Tibial nerve (tissue), 4 donors: ENCODE measurements at places on chromosomes 2 and 18.
A peak's percentile ranks its signal among the peaks of the same experiment; 100 is the strongest.

- no peak for DNase-seq
Measured at GRCh38 chr18:420661-421246, 79.7 kb downstream of the COLEC12 start.

- no peak for DNase-seq
Measured at GRCh38 chr18:26225022-26225693, 1.1 kb upstream of the TAF4B start.

DNA sequence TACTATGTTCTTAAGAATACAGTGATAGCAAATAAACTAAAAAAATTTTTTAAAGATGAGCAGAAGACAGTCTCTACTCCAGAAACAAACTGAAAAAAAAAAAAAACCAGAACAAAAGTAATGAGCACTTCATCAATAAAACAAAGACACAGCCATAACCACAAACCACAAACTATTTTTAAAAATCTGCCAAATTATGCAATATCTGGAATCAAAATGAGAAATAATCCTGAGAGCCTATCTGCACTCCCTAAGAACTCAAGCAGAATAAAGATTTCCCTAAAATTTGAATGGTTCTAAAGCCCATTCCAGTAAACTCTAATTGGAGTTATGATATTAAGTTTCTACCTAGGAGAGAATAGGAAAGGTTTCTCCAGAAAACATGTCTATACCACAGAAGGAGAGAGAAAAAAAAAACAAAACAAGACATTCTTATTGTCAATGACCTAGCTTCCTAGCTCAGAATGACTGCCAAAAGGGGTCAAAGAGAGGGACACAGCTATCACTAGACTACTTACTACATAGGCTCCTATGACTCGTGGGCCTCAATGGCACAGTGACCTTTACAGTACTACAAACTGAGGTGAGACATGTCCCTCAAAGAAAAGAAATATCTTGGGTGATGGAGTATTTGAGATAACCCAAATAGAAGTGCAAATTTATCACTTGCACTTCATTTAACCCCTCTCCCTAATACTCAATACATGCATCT lies 262.8 kb downstream of the ZEB2 start:
- no peak for DNase-seq

GRCh38 chr2:210756855-210757254 lies 200.5 kb downstream of the CPS1 start:
- DNase-seq, result no peak

GRCh38 chr2:236947896-236948295 lies 137.8 kb upstream of the COPS8 start:
- no peak for DNase-seq

- no peak for DNase-seq
Measured at GRCh38 chr2:25178976-25179375, 10.6 kb upstream of the POMC start.

GRCh38 chr2:43106559-43107527 lies 119.6 kb downstream of the ZFP36L2 start:
- DNase-seq, result no peak

GRCh38 chr2:26971911-26972786 lies 1.7 kb downstream of the MAPRE3 start:
- DNase-seq, result no peak

DNA sequence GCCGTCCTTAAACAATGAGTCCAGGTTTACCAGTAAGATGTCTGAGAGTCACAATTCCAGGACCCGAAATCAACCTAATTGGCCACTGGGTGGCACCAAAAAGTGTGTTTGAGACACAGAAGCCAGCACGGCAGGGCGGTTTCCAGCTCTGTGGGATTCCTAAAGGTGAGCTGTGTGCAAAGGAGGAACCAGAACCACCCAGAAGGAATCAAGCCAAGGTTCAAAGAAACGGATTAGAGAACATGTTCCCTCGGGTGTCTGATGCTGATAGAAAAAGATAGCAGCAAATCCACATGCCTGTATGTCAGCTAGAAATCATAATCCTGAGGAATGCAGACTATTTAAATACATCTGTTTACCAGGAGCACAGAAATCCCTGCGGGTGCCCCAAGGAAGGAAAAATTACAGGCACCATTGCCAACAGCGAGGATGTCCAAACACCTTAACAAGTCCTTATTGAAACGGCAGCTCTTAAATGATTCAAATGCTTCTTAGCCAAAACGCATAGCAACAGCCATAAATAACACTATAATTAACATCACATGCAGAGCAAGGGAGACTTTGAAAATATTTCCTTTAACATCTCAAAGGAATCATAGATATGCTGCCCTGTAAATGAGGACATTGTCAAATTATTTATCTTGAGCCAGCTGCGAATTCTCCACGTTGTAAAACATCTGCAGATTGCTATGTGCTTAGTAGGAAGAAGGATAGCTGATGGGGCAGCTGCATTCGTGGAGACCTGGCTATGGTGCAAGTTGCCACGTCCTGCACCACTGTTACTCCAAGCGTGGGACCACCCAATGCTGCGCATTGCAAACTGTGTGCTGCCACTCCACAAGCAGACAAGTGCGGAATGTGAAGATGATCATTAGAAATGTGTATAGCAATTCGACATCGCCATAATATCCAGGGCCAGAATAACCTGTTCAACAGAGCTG lies 318.7 kb upstream of the NCKAP5 start:
- peak; percentile 82 for DNase-seq

GRCh38 chr18:68178921-68179320 lies 536.0 kb downstream of the TMX3 start:
- DNase-seq, result no peak

- no peak for DNase-seq
Measured at GRCh38 chr2:52222128-52222527, 1190.2 kb upstream of the NRXN1 start.

DNA sequence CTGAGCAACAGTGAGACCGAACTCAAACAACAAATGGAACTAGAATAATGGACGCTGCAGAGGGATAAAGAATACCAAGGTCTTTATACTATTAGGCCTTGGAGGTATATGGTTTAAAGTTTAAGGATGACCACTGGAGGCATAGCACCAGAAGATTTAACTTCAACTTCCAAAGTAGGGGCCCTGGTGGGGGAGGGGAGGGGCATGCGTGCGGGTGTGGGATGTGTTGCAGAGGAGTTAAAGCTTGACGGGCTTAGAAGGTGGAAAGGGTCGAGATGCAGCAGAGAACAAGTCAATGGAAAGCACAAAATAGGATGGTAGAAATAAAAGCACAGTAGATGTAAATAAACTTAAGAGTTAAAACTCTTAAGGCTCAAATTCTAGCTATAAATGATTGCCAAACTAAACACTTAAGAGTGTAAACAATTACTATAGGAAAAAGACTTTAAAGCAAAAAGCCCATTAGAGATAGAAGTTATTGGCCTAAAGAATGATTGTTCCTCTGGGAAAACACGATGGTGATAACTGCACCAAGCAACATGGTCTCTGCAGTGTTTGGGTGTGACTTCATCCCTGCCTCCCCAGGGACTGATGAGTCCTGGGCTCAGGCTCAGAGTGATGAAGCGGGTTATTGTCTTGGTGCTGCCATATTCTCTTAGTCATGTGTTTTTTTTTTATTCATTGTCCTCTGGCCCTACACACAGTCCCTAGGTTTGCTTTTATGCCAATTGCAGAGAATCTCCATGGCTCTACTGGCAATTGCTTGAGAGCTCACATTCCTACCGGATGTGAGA lies 13.0 kb downstream of the RRM2 start:
- DNase-seq, result no peak

DNA sequence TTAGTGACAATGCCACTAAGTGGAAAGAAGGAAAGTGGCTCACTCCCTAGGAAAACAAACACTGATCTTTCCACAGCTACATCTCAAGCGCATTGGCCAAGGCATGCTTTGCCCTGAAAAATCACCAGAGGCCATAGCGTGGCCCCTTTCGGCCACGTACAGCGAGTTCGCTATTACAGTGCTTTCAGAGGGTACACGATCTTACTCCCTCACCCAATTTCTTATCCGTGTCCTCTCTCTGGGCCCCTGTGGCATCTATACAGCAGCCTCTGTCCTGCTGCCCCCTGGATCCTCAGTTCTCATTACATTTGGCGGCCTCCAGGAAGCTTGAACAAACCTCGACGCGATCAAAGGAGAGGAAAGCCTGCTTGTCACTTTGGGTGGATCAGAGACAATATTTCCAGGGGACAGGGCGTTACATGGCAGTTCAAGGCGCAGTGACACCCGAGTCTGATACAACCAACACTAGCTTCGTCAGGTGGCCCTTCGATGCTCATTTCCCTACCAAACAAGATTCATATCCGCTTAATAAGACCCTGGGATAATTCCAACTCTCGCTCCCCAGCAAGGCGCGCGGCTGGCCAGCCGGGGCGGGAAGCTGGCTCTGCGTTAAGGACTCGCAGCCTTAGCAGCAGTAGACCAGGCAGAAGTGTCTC lies 941 bp downstream of the SKOR2 start:
- DNase-seq, result no peak

GRCh38 chr2:172972005-172972619 lies 103.5 kb upstream of the MAP3K20 start:
- no peak for DNase-seq

DNA sequence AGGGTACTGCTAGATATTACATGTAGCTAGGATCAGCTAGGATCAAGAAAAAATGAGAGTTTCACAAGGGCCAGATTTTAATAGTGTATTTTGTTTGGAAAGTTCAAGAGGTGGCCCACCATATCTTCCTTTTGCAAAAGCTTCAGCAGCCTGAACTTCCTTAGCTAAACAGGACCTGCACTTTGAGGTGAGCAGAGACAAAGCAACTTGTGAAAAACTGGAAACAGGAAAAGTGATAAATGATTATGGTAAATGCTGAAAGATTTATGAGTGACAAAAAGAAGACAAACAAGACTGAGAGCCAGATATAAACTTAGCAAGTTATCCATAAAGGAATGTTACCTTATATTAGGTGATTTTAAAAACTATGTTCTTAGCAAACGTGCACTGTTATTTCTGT lies 123.6 kb downstream of the ZNF521 start:
- no peak for DNase-seq

DNA sequence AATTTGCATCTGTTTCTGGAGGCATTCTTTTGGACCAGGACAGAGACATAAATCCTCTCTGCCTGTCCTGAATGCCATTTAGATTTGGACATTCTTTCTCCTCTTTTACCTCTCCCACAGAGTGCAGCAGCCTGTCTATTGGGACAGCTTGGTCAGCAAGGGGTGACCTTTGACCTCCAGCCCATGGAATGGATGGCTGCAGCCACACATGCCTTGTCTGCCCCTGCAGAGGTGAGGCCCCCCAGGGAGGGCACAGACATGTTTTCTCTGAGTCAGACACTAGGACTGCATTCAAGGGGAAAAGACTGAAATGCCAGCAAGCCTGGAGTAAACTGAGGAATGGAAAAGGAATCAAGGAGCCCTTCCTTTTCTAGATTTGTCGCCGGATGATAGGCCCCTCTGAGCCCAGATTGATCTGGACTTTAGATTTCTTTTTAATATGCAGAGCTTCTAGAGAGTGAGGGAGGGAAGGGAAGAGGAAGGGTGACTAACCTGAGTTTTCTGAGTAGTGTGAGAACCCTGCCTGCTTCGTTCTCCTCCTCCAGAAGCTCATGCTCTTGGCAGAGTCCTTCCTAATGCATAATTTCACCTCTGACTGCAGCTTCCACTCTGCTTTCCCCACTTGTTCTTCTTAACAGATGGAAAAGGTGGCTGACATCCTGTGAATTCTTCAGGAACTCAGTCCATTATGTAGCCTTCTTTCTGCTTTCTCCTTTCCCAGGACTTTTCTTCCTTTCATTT lies 16.1 kb upstream of the TTLL4 start:
- no peak for DNase-seq

GRCh38 chr2:144548088-144548487 lies 28.2 kb upstream of the ZEB2 start:
- no peak for DNase-seq

GRCh38 chr2:227612546-227613271 lies 1.9 kb downstream of the SCYGR3 start:
- no peak for DNase-seq

DNA sequence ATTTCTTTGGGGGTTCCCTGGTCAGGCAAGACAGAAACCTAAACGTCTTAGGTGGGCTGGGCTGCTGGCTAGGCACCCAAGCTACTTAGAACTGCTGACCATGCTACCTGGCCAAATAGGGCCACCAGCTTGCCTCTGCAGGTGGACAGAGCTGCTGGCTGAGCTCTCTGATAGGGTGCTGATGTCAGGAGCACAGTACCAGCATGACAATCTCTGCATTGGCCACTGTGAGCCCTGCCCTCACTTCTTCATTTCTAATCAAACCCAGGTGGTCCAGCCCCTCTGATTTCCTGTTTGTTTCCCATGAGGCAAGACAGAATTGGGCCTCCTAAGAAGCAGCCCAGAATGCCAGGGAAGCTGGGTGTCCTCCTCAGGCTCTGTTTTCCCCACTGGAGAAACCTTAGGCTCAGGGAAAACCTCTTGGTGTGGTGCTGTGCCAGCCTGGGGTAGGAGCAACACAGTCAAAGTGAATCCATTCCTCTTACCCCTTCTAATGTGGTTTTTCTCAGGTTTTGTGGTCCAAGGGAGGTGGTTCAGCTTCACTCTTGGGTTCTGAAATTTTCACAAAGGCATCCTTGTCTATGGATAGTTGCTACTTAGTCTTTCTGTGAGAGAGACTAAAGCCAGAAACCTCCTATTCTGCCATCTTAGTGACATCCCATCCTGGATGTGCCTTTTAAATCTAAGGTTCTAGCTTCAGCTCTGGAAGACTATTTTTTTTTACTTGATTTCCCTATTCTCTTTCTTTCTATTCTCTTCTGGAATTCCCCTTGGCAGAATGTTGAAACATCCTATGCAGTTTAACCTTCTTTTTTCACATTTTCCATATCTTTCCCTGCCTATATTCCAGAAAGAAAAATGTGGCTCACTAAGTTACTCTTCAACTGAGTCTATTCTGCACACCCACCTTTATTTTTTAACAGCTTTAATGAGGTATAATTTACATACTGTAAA lies 15.2 kb downstream of the SP100 start:
- no peak for DNase-seq

DNA sequence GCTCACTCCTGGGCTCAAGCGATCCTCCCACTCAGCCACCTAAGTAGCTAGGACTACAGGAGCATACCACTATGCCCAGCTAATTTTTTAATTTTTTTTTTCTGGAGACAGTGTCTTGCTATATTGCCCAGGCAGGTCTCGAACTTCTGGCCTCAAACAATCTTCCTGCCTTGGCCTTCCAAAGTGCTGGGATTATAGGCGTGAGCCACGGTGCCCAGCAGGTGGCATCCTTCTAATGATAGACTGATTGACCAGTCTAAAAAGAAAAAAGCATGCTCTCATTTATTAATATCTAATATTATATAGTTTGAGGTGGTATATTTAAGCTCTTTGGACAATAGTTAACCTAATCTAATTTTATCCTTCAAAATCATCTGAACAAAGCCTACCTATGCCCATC lies 198.6 kb downstream of the CAMKMT start:
- no peak for DNase-seq

DNA sequence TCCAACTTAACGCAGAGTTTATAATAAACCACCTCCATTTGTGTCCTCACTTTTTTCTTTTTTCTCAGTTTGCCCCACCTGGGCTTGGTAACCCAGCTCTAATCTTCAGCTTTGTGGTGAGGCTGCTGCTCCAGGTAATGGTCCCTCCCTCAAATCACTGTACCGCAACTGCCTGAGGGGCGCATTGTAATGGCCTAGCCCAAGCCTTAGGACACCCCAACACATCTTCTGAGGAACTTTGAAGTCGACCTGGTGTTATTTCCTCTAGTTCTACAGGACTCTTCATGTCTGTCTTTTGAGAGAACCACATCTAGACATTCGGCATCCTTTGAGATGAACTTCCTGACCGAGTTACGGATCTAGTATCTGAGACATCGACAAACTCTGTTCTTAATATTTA lies 99.7 kb downstream of the PLEKHM3 start:
- DNase-seq, result no peak

- DNase-seq, result no peak
Measured at GRCh38 chr18:68429111-68429510, 285.8 kb downstream of the TMX3 start.
